Neural progenitor cell (in vitro differentiated cells): ENCODE measurements at places on chromosomes 1 and 21.
A peak's percentile ranks its signal among the peaks of the same experiment; 100 is the strongest.

GRCh38 chr1:232327269-232327668, 302.7 kb downstream of the SIPA1L2 start:
- no peak for DNase-seq

GRCh38 chr1:55007625-55008024, 8.9 kb downstream of the BSND start:
- no peak for DNase-seq

DNA sequence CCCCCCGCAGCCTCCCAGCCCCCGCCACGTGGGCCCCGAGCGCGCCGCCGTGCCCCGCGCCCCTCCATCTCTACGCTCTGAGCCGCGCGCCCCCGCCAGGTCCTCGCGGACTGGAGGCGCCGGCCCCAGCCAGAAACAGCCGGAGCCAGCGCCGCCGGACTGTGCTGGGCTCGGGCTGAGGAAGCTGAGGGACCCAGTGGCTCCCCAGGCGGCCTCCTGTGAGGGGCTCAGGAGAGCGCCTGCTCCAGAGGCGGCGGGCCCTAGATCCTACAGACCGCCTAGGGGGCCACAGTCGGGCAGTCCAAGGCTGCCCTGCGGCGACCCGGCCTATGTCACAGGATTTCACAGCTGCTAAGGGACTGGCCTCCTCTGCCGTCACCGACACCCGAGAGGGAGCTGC, 82.1 kb downstream of the NENF start:
- peak; percentile 52 for DNase-seq

DNA sequence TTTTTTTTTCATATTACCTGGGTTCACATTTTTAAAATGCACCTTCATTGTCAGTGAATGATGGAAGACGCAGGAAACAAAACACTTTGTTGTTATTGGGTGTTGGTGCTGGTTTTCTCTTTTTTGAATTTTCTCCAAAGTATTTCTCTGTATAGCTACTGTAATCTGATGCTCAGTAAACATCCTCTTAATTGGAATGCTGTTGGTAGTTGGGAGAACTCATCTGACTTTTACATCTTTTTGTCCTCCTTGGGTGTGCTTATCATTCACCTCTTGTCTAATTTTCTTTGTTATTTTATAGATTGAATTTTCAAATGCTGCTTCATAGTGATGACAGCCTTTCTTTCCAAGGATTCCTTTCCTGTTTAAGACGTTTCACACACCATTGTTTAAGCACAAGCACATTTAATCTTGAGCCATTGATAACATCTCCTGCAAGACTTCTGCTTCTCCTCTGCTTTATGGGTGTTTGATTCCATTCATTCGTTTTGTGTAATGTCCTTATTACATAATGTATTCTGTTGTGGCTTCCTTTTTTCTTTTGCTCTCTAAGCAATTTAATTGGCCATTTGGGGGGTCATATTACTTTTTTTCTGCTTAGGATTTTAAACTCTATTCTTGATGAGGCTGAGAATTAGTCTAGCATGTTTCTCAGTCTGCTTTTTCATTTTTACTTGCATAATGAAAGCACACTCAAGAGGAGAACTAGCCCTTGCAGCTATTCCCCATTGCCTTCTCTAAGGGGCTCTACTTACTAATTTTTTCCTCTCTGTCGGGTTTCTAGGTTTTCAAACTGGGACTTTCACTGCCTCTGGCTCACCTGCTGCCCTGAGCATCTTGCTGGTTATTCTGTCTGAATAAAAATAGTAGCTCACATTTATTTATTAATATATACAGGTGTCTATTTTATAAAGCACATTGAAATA, 42.0 kb upstream of the CD34 start:
- no peak for DNase-seq

GRCh38 chr21:14493731-14494130, 52.4 kb downstream of the SAMSN1 start:
- no peak for DNase-seq

GRCh38 chr21:38525454-38525853, 27.2 kb upstream of the ERG start:
- DNase-seq, result no peak

DNA sequence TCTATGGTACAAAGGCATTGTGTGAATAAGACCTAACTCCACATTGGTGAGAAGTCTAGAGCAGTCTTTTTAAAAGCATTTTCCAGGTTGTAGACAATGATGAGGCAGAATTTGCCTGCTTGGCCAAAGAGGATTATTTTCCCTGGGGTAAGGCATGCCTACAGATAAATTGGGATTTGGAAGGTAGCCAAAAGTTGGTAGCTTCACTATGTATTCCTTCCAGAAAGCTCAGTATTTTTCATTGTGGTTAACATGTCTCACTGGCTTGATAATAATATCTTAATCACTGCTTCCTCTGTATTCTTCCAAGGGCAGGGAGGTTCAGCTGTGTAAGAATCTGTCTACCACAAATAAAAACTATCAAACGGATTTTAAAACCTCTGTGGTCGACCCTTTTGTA, 590.8 kb upstream of the PRMT6 start:
- DNase-seq, result no peak

GRCh38 chr1:154220970-154221277, 169 bp downstream of the UBAP2L start:
- no peak for DNase-seq

- no peak for DNase-seq
Measured at GRCh38 chr1:74412244-74412643, 100.2 kb downstream of the LRRC53 start.

GRCh38 chr1:32351399-32352238, 10.7 kb downstream of the FAM229A start:
- DNase-seq, result peak; percentile 100

DNA sequence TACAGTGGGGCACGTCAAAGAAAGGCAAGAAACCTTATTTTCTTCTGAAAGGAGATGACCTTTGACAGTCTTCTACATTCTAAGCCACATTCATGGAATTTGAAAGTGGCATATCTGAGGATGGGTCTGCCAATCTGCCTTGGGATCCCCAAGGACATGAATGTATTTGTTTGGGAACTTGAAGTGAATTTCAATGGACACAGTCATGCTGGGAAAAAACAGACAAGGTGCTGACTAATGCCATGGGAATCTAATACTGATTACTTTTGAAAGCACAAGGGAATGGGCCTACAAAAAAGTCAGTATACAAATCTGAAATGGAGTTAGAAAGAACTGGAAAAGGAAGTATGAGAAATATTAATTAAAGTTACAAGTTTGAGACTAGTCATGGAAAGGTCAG, 128.8 kb downstream of the KCNJ6 start:
- DNase-seq, result no peak

- no peak for DNase-seq
Measured at GRCh38 chr1:237911911-237912310, 21.2 kb upstream of the ZP4 start.

DNA sequence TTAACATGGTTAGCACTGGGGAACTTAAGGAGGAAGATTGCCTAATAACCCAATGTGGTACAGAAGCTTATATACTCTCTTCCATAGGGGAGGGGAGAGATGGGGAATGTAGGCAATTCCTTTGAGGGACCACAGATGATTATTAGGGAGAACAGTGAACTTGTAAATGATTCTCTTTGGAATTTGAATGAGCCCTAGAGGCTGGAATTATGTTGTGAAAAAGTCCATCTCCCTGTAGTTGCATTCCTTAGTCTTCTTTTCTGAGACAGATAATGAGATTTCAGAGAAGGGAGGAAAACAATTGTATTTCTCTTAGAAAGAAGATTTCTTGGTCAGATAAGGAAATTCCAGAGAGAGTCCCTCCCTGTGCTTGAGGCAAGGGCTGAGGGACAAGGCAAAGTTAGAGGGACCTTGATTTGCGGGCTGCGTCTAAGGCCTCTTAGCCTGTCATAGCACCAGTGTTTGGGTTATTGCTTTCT, 89.0 kb upstream of the HMCN1 start:
- peak; percentile 21 for DNase-seq

DNA sequence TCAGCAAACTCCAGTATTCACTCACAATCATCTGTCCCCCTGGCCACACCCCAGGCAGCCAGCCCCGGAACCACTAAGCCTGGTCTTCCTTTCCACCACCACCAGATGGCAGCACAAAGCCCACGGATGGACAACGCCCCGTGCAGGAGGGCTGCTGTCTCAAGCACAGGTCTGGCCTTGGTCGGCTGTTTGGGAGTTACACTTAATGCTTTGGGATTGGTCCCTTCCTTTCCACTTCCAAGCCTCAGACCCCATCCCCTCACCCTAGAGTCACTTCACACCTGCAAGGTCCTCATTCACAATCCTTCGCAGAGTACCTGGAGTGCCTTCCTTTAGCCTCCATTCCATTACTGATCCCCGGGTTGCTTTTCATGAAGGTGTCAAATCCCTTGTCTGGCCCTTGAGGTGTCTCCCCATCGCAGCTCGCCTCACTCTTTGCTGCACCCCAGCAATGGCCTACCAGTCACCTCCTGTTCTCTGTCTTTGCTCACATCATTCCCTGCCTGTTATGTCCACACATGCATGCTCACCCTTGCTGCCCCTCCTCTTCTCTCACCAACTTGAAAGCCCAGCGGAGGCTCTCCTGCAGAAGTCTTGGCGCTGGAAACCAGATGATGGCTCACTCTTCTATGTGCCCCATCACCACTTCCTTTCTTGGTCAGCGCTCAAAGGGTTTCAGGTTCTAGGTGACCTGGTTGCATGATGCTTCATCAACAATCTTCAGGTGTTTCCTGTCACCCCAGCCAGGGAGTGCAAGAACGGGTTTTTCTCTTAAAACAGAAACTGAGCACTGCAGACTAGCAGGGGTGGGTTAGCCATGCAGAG, 24.9 kb upstream of the KCNA2 start:
- DNase-seq, result peak; percentile 84

- DNase-seq, result peak; percentile 66
Measured at GRCh38 chr1:205351984-205352713, 4.6 kb downstream of the KLHDC8A start.
